NCI-H2171 (cell line): ENCODE measurements at places on chromosomes 7 and 10.

DNA sequence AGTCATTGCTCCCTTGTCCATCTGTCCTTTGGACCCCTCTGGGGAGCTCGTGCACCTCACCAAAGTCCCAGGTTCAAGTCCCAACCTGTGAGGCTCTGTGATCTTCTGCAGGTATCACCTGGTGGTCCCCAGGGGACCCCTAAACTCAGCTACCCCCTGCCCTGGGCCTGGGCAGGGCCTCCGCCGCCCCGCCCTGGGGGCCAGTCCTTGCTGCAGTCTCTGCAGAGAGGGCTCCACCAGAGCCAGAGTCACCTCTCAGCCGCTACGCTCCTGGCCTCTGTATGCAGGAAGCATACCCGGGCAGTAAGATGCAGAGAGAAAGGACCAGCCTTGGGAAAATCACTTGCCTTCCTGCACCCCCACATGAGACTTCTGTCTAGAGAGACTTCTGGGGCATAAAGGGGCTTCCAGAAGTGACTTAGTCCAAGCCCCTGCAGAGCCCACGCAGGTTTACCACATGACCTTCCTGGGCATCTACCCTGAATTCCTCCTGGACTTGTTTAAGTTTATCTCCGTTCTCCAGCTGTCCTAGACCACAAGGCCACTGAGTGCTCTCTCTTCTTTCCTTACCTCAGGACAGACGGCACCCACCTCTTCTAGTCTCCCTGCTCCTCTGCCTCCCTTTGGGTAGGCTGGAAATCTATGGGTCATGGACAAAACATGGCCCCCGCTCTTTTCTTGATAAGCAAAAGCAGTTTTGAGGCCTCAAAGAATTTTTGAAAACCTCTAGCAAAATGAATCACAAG lies 21.2 kb downstream of the CALML5 start:
- no peak for DNase-seq

DNA sequence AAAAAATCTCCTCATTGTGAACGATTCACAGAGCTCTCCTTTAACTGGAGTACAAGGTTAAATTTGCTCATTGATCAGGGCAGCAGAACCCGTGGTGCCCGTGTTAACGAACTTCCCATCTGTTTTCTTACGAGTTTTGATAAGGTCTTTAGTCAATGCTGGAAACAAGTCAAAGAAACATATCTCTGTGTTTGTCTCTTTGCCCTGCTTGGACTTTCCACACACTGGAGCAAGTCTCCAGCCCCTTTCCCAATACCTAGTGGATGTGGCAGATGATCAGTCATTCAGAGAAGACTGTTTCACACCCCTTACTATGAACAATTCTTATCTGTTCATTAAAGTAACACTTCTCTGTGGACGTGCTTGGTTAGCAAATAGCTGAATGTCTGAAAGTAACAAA lies 121.3 kb downstream of the ARID5B start:
- no peak for DNase-seq

- DNase-seq = no peak
Observed at GRCh38 chr10:128018691-128019090, 107.5 kb downstream of the MKI67 start.

GRCh38 chr7:104206841-104207240 lies 972 bp downstream of the ORC5 start:
- DNase-seq = no peak

- DNase-seq = no peak
Observed at GRCh38 chr10:30007406-30007805, 52.0 kb downstream of the JCAD start.

DNA sequence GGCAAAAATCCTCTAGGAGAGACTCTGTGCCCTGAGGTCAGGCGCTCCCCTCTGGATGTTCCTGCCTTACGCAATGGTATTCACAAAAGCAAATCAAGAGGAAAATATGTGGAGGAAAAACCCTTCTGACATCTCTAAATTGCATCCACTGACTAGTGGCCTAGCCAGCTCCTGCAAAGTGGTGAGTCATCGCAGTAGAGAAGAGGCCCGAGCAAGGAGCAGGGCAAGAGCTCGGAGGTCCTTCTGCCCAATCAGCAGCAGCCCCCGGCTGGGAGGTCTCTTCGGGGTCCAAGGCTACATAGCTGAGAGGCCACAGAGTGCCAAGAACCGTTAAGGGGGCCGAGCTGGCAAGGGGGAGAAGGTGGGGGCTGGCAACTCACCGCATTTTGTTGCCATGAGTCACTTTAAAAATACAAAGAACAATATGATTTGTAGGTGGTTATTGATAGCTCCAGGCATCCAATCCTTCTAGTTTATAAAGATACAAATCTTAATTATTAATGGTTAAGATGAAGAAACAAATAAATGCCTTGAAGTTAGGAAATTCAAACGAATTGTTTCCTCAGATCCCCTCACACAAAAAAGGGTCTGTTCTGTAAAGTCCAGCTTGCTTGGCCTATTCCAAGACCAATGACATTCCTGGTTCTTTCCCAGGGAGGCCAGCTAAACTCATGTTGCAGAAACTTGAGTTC lies 161.6 kb downstream of the PKD1L1 start:
- DNase-seq = no peak
